ENCODE measurements at places on chromosomes 1 and 21.

DNA sequence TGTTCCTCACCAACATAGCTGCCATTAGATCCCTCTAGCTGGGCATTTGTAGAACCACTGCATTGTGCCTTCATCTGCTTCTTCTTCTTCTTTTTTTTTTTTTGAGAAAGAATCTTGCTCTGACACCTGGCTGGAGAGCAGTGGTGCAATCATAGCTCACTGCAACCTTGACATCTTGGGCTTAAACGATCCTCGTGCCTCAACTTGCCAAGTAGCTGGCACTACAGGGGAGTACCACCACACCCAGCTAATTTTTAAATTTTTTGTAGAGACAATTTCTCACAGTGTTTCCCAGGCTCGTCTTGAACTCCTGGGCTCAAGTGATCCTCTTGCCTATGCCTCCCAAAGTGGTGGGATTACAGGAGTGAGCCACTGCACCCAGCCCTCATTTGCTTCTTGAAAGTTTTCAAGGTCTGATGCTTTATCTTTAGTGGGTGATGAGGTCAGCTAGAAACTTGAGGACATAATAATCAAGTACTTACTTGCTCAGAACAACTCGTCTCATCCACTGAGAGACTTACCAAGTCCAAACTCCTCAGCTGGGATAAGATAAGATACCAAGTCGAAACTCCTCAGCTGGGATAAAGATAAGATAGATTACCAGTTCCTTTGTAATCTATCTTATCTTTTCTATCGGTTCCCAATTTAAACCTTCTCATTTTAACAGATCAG lies 71.5 kb downstream of the MACF1 start:
- DNase-seq = no peak

- no peak for DNase-seq
Observed at GRCh38 chr1:2395245-2395644, 3.6 kb downstream of the RER1 start.

- DNase-seq = peak; percentile 19
Observed at GRCh38 chr1:32332290-32333079, 3.5 kb downstream of the MARCKSL1 start.

- peak; percentile 86 for DNase-seq
Observed at GRCh38 chr1:201713086-201713810, 115.7 kb upstream of the IPO9 start.

- DNase-seq = peak; percentile 54
Observed at GRCh38 chr1:12229835-12230548, at the start of gene VPS13D. Gene VPS13D (plus strand): TSS chr1:12230030. CDS start chr1:12234267, 4,237 bp downstream.

DNA sequence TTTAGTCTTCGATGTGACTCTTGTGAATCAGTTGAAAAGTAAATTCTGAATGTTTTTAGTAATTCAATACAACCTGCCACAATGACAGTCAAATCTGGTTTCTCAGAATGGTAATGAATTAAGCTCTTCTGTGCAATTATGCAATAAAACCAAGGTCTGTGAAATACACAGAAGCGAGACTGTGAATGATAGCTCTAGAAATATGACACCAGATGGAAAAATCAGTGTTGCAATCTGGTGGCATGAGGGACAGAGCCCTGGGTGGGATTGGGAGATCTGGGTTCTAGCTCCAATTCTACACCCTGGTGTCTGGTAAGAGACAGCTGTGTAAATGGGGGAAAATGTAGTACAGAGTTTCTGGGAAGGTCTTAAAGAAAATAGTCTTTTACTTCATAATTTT lies 586.4 kb upstream of the ZRANB2 start:
- no peak for DNase-seq

DNA sequence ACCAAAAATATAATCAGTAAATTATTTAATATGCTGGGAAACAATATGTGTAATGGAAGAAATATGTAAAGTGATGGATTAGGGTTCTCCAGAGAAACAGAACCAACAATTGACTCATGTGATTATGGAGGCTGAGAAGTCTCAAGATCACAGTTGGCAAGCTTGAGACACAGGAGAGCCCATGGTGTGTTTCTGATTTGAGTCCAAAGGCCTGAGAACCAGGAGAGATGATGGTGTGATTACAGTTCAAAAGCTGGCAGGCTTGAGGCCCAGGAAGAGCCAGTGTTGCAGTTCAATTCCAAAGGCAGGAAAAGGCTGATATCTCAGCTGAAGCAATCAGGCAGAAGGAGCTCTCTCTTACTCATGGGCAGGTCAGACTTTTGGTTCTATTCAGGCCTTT lies 138.8 kb upstream of the NBPF11 start:
- no peak for DNase-seq

GRCh38 chr1:21508580-21509350 lies 458 bp upstream of the ALPL start:
- DNase-seq = no peak

- no peak for DNase-seq
Observed at GRCh38 chr1:210292231-210292871, 36.4 kb upstream of the HHAT start.

DNA sequence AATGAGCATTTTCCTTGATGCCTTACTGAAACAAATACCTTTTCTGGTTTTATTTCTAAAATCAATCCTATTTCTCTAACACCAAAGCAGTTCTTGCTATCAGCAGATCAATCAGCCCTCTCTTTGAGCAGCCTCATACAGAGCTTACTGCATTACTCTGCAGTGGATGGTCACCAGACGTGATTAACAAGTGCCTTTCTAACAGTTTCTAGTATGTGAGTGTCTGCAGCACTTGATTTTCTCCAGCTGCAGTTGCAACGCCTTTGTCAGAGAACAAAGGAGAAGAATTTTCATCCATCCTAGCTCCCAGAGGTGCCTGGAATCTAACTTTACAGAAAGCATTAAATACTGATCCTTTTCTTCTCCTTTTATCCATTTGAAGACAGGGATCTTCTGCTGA lies 177.3 kb upstream of the SGIP1 start:
- peak; percentile 28 for DNase-seq

DNA sequence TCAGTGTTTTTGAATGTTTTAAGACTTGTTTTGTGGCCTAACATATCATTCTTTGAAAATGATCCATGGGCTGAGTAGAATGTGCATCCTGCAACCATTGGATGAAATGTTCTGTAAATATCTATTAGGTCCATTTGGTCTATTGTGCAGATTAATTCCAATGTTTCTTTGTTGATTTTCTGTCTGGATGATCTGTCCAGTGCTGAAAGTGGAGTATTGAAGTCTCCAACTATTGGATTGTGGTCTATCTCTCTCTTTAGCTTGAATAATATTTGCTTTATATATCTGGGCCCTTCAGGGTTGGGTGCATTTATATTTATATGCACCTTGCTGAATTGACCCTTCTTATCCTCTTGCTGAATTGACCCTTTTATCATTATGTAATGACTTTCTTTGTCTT lies 181.5 kb downstream of the DNAH14 start:
- DNase-seq = no peak

DNA sequence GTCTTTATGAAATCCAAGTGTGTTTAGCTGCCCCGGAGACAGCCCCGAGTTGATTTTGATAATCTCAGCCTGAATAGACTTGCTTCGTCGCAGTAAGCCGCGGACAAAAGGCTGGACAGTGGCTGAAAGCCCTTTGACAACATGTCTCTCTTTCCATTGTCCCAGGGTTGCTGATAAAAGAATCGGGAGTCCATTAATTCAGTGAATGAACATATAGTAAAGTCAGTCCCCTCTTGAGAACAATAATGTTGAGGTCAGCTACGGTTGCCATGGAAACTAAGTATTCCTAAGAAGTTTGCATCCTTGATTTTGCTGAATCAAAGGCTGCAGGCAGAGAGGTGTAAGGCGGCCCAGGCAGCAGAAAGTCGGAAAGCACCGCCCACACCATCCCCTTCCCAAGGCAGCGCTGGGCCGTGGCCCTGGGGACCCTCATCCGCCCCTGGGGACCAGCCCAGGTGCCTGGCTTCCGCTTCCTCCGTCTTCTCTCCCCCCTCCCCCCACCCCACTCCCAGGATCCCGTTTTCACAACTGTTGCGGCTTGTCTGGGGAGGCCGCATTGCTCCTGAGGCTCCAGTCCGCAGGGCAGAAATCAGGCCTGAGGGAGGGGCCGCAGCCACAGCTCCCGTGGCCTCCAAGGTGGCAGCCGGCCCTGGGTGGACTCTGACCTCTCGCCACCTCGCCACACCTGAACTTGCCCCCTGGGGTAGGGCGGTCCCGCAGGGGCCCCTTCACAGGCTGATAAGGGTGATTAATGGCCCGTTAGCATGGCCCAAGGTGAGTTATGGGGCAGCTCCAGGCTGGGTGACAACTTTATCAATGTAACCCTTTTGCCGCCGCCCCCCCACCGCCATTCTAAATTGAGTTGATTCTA lies 180.9 kb downstream of the PRDM16 start:
- no peak for DNase-seq

DNA sequence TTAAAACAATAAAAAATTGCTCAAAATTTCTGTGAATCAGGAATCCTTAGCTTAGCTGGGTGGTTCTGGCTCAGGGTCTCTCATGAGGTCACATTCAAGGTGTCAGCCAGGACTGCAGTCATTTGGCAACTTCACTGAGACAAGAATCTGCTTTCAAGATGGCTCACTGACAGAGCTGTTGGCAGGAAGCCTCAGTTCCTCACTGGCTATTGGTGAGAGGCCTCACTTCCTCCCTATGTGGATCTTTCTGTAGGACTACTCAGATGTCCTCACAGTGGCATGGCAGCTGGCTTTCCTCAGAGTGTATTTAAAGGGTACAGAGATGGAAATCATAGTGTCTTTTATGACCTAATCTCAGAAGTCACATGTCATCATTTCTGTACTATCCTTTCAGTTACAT lies 785.7 kb downstream of the ADGRL2 start:
- no peak for DNase-seq

GRCh38 chr21:39637197-39637970 lies 24.6 kb downstream of the B3GALT5 start:
- no peak for DNase-seq

DNA sequence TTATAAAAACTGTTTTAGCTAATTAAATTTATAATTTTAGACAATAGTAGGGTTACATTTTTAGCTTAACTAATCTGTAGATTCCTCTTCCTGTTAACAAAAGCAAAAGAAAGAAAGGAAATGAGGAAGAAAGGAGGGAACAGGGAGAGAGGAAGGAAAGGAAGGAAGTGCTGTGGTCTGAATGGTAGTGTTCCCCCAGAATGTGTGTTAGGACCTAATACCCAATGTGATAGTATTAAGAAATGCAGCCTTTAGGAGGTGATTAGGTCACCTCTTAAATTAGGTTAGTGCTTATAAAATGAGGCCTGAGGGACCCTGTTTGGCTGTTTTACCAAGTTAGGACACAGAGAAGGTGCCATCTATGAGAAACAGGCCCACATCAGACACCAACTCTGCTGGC lies 136.9 kb upstream of the SAMSN1 start:
- DNase-seq = no peak

Data from C1 segment of cervical spinal cord (tissue), 14 donors.